ENCODE measurements at places on chromosomes 7 and 10.

DNA sequence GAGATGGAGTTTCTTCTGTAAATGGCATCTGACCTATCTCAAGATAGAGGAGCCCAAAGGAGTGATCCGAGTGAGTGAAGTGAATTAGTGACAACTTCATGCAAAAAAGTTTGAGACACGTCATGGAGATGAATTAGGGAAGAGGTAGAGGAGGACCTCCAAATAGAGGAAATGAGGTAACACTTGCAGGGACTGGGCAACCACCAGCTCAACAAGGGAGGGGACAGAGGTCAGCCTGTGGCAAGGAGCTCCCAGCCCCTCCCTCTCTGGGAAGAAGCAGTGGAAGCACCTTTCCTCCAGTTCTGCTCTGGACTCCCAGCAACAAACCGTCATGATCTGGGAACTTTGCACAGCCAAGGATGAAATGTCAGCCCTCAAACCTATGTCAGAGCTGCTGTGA, 83.5 kb upstream of the IKZF1 start:
- DNase-seq, result no peak

GRCh38 chr10:107631876-107632275, 467.4 kb upstream of the SORCS1 start:
- no peak for DNase-seq

GRCh38 chr7:80635533-80635932, 2.9 kb upstream of the CD36 start:
- no peak for DNase-seq

- no peak for DNase-seq
These were observed 236.8 kb downstream of the RNLS start for GRCh38 chr10:88346144-88346977.

DNA sequence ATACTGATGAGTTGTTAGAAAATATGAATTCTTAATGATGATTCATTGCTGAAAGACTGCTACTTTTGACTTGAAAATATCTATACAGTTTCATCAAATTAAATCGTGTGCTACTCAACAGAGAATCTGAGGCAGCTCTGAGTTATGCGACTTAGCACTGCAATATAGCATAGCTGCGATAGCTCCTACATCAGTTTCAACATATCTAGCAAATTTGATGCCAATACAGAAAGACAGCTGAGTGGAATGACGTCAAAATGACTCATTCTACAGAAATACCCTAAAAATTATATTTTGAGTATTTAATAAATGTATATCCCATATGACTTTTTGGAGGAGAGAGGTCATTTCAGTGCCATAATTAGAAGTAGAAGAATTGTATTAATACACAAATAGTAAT, 1.1 kb upstream of the TARP start:
- DNase-seq, result no peak

DNA sequence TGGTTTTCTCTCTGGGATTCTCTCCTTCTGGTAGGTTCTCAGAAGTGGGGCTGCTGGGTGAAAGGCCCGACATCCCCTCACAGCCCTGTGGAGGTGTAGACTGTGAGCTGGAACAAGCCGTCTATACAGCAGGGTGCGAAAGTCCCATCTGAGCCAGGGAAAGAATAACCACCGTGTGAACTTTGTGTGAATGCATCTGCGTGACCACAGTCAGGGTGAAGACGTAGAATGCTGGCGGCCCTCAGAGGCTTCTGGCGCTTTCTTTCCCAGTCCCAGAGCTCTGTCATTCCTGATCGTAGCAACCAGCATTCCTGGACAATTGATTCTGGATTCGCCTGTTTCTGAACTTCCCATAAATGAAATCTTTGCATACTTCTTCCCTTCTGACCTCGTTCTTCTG, 30.0 kb downstream of the ELFN1 start:
- no peak for DNase-seq

DNA sequence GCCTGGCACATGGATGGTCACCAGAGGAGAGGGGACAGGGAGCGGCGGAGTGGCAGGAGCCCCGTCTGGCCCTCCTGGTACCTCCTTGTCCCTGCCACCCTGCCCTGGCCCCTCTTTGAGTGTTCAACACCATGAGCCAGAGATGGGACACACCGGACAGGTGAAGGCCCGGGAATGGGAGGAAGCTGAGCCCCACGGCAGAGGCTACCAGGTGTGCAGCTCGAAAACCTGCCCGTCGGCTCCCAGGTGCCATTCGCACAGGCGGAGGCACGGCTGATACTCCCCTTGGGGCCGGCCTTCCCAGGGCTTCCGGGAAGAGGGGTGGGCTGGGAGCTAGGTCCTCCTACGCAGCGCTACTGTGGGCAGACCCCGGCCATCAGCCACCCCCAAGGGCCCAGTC, 44.1 kb downstream of the TNRC18 start:
- DNase-seq, result no peak

- no peak for DNase-seq
These were observed 4.1 kb upstream of the SFR1 start for GRCh38 chr10:104117839-104118323.

DNA sequence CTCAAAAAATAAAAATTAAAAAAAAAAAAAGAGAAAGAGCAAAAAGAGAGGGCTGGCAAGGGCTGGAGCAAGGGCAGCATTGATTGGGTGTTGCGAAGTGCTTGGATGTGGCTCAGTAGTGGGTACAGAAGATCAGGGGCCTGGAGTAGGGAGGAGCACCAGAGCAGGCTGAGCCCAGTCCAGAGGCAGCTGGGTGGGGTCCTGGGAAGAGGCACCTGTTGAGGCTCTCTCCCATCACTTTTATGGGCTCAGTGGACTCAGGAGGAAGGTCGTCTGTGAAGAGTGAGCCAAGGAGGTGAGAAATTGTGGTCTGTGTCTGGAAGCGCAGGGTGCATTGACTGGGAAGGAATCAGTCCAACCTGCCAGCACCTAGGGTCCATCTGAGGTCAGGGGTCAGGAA, 11.8 kb upstream of the ZMIZ2 start:
- no peak for DNase-seq

DNA sequence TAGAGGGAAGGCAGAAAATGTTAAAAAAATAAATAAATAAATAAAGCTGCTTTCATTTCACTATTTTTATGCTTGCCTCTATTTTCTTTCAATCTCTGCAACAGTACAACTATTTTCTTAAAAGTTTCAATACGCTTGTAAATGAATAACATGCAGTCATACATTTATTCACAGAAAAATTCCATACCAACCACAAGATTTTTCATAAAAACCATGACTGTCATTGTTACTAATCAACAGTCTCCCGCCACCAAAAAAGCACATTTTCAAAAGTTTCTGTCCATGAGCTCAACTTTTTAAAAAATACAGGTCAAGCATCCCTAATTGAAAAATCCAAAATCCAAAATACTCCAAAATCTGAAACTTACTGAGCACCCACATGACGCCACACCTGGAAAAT, 5.3 kb downstream of the PARD3 start:
- no peak for DNase-seq

DNA sequence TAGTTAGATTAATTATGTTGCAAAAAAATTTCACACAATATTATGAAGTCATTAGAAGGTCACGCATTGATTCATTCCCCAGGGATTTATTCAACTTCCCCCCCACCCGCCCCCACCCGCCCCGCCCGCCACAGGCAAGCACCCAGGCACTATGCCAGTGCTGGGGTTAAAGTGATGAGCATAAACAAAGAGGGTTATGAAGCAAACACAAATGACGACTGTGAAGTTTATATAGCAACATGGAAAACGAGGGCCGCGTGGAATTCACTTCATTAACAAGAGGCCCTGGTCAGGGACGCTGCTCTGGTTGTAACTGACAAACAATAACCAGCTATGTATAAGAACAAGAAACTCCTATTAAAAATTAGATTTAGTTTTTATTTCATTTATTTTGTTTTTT, 656.5 kb upstream of the COBL start:
- no peak for DNase-seq

DNA sequence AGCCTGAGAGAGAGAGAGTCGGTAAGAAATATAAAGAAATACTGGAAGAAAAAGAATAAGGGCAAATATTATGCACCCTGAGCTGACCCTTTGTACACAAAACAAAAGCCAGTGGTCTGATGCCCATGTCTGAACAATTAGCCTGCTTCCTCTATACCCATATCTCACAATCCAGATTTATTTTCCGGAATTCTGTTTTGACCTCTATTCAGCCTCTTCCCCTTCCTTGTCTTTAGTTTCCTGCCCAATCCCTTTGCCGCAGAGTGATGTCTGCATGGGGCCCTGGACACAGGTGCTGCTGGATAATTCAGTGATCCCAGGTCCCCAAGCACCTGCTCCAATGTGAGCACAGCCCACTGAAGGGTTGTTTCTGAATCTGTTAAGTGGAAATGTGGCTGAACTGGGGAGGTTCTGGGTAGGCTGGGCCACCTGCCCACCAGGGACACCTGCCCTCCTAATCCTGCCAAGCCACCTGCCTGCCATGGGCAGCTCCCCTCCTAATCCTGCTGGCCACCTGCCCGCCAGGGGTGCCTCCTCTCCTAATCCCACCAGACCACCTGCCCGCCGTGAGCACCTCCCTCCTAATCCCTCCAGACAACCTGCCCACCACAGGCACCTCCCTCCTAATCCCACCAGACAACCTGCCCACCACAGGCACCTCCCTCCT, 23.0 kb downstream of the ADGRA1 start:
- DNase-seq, result no peak

GRCh38 chr10:123964953-123965352, 73.3 kb upstream of the CPXM2 start:
- no peak for DNase-seq

DNA sequence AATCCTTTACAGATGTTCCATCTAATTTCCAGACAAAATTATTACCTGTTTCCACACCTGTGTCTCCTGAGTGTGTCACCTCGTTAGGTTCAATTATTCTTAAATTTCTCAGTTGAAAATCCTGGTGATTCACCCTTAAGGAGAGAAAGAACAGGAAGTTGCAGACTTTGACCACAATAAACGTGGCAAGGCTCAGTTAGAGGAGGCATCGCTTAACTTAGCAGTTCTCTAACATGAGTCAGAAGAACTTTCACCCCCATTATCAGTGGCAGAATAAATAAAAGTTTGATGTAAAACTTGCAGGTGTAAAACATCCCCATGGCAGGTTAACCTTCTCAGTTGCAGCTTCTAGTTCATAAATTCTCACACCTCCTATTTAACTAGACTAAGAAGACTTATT, 8.3 kb downstream of the XPNPEP1 start:
- peak; percentile 16 for DNase-seq

GRCh38 chr10:52479567-52479966, 165.5 kb downstream of the DKK1 start:
- DNase-seq, result no peak

GRCh38 chr10:117653170-117653515, 110.6 kb downstream of the EMX2 start:
- DNase-seq, result no peak

GRCh38 chr10:54148508-54148907, 652.5 kb downstream of the PCDH15 start:
- no peak for DNase-seq

GRCh38 chr7:41731493-41732435, 28.9 kb upstream of the INHBA start:
- DNase-seq, result no peak

DNA sequence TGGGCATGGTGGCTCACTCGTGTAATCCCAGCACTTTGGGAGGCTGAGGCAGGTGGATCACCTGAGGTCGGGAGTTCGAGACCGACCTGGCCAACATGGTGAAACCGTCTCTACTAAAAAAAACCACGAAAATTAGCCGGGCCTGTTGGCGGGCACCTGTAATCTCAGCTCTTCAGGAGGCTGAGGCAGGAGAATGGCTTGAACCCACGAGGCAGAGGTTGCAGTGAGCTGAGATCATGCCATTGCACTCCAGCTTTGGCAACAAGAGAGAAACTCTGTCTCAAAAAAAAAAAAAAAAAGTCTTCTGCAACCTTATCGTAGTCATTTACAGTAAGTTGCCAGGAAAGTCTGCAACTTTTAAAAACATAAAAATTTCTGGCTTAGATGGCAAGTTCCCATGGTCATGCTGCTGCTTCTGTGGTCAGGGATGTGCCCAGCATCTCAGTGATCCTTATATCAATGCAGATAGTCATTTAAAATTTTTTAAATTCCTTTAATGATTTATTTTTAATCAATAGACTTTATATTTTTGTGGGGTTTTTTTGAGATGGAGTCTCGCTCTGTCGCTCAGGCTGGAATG, 15.6 kb downstream of the SUFU start:
- no peak for DNase-seq

- DNase-seq, result no peak
These were observed 98.2 kb downstream of the ANK3 start for GRCh38 chr10:60291344-60291930.

DNA sequence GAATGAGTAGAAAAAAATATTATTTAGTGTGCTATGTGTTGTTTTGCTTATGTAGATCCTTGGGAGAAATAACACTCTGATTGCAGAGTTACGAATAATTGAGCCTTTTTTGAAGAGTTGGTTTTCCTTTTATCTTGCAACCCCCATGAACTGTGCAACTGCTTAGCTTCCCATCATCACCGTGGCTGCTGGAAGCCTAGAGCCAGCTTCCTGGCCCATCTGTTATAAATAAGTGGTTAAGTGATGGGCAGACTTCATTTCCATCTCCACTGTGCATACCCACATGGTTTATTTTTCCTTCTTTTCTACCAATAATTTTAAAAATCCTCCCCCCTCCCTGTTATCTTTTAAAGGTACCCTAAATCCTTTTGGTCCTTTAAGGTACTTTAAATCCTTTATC, 554.9 kb upstream of the GALNT17 start:
- no peak for DNase-seq

- DNase-seq, result no peak
These were observed 67.6 kb upstream of the GATA3 start for GRCh38 chr10:7986851-7987250.

GRCh38 chr7:153942036-153942435, 110.2 kb upstream of the DPP6 start:
- DNase-seq, result no peak

DNA sequence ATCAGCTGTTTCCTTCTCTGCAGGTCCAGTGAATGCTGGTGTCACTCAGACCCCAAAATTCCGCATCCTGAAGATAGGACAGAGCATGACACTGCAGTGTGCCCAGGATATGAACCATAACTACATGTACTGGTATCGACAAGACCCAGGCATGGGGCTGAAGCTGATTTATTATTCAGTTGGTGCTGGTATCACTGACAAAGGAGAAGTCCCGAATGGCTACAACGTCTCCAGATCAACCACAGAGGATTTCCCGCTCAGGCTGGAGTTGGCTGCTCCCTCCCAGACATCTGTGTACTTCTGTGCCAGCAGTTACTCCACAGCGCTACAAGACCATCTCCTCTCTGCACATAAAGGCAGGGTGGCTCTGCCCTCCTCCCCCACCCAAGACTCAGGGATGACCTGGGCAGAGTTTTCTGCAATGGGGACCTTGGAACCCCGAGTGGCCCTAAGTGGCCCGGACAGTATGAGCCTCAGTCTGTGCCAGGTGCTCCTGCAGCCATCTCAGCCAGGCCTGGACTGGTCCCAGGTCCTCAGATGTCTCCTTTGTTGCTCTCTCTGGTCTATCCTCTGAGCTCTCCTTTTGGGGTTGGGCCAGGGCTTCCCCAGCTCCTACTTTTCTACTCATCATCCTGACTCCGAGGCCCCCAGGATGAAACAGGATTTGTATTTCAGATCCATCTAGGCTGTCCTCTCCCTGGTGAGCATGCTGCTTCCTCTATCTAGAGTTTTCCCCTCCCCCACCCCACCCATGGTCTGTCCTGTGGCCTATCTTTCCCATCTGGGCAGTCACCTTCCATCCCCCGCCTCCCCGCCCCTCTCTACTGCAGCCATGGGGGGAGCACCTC, 212.1 kb upstream of the PRSS58 start:
- DNase-seq, result no peak

- peak; percentile 11 for DNase-seq
These were observed 154.8 kb upstream of the PRR15 start for GRCh38 chr7:29408841-29409243.

GRCh38 chr7:79287981-79288380, 165.5 kb downstream of the MAGI2 start:
- no peak for DNase-seq

GRCh38 chr7:135769005-135769802, 20.6 kb upstream of the FAM180A start:
- no peak for DNase-seq
